Hematopoietic multipotent progenitor cell treated with erythropoietin and hydrocortisone succinate and interleukin-3 and kit ligand, for 15 days (in vitro differentiated cells): ENCODE measurements at places on chromosomes 2 and 18.

DNA sequence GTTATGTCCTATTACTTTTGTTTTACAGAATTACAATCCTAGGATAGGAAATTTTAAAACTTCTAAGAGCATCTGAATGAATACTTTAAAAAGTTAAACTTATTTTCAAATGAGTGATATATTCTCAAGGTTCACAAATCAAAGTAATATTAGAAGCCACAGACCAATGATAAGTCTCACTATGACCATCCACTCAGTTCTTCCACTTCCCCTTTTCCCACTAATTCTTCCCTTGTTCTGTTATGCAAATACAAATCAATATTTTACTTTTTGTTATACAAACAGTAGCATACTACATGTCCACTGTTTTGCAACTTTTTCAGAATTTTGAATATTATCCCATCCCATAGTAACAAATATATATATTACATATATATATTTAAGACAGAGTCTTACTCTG is 20.2 kb downstream of the USP37 start:
- no peak for DNase-seq

GRCh38 chr2:100865816-100866460 is 46.0 kb downstream of the NPAS2 start:
- no peak for DNase-seq

- DNase-seq: no peak
These were observed 79.9 kb downstream of the TRIB2 start for GRCh38 chr2:12796657-12797056.

GRCh38 chr18:21632393-21632792 is 20.3 kb downstream of the SNRPD1 start:
- DNase-seq: no peak

GRCh38 chr2:66305718-66306117 is 129.2 kb upstream of the MEIS1 start:
- no peak for DNase-seq

DNA sequence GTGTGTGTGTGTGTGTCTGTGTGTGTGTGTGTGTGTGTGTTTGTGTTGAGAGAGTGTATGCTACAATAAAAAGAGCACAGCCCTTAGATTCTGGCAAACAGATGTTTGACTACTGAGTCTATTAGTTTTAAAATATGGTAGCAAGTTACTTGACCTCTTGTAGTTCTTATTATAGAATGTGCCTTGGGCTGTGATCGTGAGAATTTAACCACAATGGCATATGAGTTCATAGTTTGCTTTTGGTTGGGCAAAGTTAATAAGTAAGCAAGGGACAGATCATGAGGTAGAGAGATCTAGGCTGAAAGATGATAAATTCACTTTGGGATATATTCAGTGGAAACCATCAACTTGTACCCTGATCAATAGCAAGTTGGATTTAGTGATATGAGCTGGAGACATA is 334.3 kb upstream of the VWC2L start:
- DNase-seq: no peak

- DNase-seq: no peak
These were observed 47.8 kb downstream of the TGFA start for GRCh38 chr2:70505613-70506391.

GRCh38 chr2:101004620-101005325 is 2.7 kb downstream of the RPL31 start:
- DNase-seq: no peak

DNA sequence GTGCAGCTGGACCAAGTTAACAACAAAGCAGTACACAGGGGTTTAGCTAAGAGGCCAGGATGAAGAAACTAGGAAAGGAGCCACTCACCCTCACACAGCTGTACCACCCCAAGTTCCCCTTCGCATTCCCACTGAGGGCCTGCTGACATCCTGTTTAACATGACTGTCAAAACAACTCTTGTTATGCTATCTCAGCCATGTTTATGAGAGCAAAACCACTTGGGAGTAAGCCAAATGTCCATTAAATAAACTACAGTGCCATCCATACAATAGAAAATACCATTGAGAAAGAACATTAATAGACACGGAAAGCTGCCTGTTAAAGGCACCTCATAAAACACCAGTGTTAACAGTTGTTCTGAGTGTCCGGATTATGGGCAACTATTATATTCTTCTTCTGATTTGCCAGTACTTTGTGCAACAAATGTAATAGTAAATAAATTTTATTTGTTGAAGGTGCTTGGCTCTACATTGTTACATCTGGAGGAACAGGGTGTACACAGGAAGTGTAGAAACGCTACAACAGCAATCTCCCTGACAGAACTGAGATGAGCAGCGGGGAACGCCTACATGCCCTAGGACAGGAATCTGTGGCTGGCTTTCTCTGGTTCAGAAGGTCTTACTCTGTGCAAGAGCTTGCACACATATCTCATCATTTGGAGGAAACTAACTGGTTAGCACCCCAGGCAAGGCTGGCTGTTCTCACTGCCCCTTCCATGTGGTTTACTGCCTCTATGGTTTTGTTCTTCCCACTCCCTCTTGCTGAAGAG is 85.6 kb downstream of the EHD3 start:
- no peak for DNase-seq

DNA sequence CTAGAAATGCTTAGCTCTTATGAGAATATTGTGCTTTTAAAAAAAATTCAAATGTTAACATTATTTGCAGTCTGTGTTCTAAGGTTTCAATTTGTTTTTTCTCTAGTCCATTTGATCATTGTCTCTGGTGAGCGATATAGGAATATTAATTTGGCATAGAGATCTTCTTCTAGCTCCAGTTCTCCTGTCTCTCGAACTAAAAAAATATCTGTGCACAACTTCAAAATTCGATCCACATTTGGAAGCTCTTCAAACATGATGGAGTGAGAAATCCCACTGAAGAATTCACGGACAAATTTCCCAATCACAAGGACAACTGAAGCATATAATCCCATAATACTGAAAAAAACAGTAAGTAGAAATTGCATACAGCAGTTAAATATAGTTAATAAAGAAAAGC is 145.6 kb downstream of the NAPG start:
- DNase-seq: no peak

GRCh38 chr2:118091140-118091478 is 2.8 kb downstream of the INSIG2 start:
- no peak for DNase-seq

- no peak for DNase-seq
These were observed 16.5 kb downstream of the LPIN1 start for GRCh38 chr2:11762799-11763461.

GRCh38 chr18:13597068-13597467 is 129.3 kb downstream of the FAM210A start:
- no peak for DNase-seq

DNA sequence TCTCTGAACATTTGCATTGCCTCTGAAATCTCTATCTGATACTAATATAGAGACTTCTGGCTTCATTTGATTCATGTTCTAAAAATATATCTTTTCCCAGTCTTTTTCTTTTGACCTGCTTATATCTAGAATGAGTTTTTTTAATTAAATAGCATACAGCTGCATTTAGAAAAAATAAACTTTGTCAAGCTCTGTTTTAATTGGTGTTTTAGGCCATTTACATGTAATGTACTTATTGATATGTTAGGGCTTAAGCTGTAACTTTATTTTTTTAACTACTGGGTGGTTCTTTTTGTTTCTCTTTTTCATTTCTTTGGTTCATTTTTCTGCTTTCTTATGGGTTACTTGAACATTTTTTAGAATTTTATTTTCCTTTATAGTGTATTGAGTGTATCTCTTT is 54.9 kb downstream of the CCDC138 start:
- DNase-seq: no peak

GRCh38 chr2:237962432-237963084 is 4.3 kb upstream of the UBE2F start:
- DNase-seq: no peak

GRCh38 chr2:66574701-66575624 is 140.0 kb downstream of the MEIS1 start:
- DNase-seq: no peak

DNA sequence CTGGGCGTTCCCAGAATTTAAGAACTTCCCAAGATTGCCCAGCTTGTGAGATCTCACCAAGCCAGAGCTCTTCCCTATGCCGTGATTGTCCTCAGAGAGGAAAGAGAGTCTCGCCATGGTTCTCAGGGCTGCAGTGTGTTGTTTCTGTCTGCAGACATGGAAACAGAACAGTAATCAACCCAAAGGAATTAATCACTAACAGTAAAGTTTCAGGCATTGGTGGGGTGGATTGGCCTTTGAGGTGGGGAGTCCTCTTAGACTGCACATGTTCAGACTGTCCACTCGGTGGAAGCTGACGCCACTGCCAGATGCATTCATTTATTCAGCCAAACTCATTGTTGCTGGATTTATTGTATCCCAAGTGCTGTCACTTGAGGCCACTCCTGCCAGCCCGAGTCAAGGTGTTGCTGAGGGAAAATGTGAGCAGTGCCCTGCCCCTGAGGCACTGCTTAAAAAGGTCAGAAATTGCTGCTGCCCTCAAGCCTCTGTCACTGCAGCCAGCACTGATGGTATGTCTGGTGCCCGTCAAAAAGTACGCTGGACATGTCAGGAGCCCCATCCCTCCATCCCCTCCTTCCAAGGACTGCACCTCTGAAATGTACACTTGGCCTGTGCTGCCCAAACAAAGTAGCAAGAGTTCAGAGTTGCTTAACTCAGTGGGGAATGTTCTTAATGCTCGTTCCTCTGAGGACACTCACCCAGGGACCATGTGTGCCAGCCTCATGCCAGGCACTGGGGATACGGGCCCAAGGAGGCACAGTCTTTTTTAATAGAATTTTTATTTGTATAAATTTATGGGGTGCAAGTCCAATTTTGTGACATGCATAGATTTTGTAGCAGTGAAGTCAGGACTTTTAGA is 201.0 kb downstream of the GLI2 start:
- DNase-seq: no peak

DNA sequence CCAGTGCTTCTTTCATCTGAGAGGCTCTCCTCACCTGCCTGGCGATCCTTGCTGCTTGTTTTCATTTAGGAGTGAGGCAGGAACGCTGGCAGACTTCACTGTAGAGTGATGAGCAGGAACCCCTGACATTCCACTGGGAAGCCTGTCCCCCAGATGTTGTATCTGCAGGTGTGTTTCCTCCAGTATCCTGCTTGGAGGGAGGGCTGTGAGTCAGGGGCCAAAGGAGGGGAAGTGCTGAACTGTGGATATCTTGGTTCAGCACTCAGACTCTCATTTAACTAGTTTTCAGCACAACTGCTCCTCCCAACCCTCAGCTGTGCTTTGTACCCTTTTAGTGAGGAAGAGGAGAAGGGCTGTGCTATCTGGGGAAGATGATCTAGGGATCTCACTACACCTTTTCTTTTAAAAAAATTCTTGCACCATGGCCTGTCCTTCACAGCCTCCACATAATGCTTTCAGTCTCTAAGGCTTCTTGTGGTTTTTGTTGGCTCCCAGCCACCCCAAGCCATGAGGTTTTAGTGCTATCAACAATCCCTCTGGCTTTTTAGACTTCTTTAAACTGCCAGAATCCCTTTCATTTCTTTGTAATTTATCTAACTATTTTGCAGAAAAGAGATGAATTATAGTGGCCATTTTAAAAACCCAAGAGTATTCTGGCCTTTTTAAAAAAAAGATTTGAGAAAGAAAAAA is 11.2 kb downstream of the ANKAR start:
- DNase-seq: no peak

- DNase-seq: no peak
These were observed 298.6 kb downstream of the SUCLG1 start for GRCh38 chr2:84160453-84160852.

- no peak for DNase-seq
These were observed at the start of gene DAPL1 for GRCh38 chr2:158795195-158795924. TSS of gene DAPL1 (plus strand) at chr2:158795317. CDS start at chr2:158795373, 56 bp downstream.

DNA sequence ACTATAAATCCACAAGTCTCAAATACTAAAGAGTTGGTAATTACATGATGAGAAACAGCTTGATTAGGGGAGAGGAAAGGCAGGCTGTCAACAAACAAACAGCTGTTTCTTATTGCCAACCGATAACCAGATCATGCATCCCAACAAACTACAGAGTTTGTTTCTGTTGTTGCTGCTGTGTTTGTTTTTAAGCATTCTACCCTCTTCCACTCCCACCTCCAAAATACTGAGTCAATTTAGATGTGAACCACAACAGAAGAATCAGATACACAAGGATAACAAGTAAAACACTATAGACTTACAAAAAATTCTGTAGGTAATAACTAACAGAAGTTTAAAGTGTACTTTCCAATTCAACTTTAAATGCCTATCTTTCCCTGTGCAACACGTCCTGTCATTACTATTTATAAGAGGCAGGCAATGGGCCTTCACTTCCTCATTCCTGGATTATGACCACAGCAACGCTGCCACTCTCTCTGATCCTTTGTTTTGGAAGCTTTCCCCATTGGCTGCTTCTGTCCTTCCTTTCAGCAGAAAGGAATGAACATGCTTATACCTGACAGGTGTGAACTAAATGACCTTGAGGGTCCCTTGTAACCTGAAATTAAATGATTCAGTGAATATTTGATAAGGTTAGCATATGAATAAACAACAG is 152.0 kb downstream of the SRBD1 start:
- no peak for DNase-seq

DNA sequence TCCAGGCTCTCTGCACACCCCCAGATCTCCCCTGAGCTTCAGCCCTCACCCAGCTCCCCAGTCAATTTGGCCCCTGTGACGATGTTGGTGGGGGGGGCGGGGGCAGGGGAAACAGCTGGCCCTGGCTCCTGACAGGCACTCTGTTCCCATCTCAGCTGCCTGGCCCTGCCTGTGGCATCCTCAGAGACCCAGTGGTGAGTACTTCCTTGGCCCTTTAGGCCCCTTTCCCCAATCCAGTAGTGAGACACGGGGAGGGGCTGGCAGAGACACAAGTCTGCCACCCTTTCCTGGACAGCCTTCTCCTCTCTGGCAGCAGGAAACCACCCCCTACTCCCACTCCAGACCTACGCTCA is 19.3 kb upstream of the C1QL2 start:
- DNase-seq: no peak

DNA sequence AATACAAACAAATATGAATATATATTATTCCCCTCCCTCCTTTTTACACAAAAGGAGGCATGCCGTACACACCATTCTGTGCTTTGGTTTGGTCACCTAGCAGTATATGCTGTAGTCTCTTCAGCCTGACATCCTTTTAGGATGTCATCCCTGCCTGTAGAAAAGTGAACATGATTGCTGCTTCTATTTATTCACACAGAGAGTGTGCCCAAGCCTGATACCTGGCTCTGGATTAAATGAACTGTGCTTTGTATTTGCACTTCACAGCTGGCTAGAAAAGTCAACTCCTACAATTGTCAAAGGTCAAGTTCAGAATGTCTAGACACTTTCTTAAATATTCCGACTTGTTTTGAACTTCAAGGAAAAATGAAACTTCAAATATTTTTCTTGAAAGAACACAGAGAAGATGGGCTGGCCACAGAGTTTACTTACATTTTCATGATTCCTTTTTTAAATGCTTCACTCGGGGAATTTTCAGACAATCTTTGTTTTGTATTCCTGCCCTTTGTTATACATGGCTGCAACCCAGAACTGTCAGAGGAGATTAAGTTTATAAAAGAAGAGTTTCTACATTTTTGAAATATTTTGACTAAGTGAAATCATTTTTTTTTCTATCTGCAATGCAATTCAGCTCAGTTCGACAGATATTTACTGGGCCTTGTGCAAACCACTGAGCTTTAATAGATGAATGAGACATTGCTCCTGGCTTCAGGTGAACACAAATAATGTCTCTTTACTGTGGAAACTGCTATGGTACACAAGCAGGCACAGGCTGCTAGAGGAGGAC is 33.5 kb downstream of the DAPL1 start:
- no peak for DNase-seq
